ENCODE measurements at places on chromosomes 3 and 15.

- no peak for DNase-seq
These were observed 39.0 kb downstream of the CYP19A1 start for GRCh38 chr15:51299187-51300015.

- no peak for DNase-seq
These were observed 105.3 kb downstream of the BBX start for GRCh38 chr3:107627962-107628542.

DNA sequence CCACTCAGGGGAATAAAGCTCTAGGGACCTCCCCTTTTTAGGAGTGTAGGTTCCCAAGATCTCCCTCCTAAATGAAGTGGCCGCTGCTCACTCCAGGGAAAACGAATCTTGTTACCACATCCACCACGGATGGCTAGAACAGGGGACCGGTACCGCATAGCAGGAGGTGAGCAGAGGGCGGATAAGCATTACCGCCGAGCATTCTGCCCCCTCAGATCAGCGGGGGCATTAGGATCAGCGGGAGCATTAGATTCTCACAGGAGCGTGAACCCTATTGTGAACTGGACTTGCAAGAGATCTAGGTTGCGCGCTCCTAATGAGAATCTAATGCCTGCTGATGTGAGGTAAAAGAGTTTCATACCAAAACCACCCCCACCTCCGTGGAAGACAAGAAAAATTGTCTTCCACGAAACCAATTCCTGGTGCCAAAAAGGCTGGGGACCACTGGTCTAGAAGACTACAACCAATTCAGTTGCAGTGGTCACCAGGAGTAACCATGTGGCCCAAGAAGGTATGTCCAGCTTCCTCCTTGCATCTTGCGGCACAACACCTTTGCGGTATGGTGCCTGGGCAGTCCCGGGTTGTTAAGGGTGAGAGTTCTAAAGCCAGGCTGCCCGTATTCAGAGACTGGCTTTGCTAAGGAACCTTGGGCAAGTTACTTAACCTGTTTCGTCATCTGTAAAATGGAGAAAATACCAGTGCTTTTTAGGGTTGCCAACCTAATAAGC is 1.1 kb upstream of the SS18L2 start:
- no peak for DNase-seq

DNA sequence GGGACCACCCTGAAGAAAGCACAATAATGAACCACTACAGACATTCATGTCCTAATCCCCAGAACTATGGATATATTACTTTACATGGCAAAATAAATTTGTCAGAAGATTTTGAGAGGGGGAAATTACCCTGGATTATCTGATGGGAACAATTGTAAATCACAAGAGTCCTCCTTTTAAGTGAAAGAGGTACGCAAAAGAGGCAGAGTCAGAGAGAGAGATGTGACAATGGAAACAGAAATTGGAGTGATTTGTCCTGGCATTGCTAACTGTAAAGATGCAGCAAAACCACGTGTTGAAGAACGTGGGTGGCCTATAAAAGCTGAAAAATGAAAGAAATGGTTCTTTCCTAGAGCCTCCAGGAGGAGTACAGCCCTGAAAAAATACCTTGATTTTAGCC is 1121.4 kb upstream of the ALCAM start:
- DNase-seq = no peak

DNA sequence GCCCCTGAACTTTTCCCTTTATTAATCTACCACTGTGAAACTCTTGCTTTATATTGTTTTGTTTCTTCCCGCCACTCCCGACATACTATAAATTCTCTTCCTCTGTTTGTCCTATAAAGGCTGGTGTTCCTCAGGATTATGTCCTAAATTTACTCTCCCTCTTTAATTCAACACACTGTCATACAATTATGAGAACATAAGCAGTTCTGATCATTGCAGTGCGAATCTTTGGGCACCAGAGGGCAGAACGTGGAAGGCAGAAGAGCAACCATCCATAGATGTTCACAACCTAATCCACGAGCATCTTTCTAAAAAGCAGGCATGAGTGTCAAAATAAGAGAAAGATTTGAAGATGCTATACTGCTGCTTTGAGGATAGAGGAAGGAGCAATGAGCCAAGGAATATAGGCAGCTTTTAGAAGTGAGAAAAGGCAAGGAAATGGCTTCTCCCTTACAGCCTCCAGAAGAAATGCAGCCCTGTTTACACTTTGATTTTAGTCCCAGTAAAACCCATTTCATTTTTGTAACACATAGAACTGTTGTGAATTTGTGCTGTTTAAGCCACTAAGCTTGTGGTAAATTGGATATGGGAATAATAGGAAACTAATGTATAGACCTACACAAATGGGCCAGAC is 179.4 kb downstream of the GBE1 start:
- no peak for DNase-seq

- DNase-seq = no peak
These were observed 152.6 kb upstream of the GBE1 start for GRCh38 chr3:81913886-81914663.

Measured in CD4-positive, alpha-beta T cell treated with Interleukin-1 beta for 1 hour (primary cell).